Activated CD4-positive, alpha-beta T cell treated with anti-CD3 and anti-CD28 coated beads, Interleukin-2, amount 50 U/mL, for 24 hours (primary cell): ENCODE measurements at places on chromosomes 11 and 22.
A peak's percentile ranks its signal among the peaks of the same experiment; 100 is the strongest.

- no peak for DNase-seq
Observed at GRCh38 chr11:123135863-123136446, 59.1 kb downstream of the CLMP start.

DNA sequence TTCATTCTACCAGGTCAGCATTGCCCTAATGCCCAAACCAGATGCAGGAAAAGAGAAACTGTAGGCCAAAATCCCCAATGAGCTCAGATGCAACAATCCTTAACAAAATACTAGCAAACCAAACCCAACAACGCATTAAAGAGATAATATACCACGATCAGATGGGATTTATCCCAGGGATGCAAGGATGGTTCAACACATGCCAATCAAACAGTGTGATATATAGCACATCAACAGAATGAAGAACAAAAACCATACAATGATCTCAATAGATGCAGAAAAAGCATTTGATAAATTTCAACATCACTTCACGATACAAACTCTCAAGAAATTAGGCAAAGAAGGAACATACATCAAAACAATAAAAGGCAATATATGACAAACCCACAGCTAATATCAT lies 45.0 kb downstream of the IMMP1L start:
- no peak for DNase-seq

DNA sequence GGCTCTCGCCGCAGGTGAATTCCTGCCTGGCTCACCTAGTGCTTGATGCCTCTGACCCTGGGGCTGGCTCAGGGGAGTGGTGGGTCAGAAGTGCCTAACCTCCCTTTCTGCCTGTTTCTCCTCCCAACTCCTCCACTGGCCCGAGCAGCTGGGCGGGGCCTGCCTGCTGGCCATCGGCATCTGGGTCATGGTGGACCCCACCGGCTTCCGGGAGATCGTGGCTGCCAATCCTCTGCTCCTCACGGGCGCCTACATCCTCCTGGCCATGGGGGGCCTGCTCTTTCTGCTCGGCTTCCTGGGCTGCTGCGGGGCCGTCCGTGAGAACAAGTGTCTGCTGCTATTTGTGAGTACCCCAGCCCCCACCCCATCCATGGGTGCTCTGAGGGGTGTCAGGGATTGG lies 41.1 kb downstream of the TP53I11 start:
- DNase-seq = no peak

DNA sequence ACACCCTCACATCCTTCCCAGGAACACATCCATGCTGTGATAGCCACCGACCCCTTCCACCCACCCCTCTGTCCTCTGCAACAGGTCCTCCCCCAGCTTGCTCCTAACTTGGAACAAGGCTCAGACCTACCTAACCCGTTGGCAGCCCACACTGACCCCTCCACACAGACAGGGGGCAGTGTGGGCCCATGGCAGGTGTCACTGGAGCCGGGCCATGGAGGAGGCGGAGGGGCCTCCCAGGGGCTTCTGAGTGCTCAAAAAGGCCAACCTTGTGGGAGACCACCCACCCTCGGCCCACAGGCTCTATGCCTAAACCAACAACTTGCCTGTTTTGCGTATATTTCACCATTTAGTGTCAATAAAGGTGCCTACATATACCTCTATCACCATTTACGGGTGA lies 57.0 kb downstream of the CERK start:
- no peak for DNase-seq

DNA sequence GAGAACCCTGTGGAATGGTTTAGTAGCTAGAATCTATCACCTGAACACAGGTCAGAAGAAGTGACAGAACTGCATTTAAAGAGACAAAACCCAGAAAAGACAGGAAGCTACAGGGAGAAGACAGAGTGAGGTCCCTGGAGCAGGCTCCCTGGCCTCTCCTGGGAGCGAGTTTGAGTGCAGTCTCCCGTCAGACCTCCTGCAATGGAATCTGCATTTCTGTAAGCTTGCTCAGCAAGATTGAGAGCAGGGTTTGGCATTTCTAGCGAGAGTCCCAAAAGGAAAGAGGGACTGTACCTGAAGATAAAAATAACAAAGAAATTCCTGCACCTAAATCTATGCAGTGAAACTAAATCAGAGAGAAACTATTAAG lies 74.2 kb downstream of the MORC2 start:
- no peak for DNase-seq

GRCh38 chr11:502288-503178 lies 4.5 kb downstream of the RNH1 start:
- DNase-seq = no peak

DNA sequence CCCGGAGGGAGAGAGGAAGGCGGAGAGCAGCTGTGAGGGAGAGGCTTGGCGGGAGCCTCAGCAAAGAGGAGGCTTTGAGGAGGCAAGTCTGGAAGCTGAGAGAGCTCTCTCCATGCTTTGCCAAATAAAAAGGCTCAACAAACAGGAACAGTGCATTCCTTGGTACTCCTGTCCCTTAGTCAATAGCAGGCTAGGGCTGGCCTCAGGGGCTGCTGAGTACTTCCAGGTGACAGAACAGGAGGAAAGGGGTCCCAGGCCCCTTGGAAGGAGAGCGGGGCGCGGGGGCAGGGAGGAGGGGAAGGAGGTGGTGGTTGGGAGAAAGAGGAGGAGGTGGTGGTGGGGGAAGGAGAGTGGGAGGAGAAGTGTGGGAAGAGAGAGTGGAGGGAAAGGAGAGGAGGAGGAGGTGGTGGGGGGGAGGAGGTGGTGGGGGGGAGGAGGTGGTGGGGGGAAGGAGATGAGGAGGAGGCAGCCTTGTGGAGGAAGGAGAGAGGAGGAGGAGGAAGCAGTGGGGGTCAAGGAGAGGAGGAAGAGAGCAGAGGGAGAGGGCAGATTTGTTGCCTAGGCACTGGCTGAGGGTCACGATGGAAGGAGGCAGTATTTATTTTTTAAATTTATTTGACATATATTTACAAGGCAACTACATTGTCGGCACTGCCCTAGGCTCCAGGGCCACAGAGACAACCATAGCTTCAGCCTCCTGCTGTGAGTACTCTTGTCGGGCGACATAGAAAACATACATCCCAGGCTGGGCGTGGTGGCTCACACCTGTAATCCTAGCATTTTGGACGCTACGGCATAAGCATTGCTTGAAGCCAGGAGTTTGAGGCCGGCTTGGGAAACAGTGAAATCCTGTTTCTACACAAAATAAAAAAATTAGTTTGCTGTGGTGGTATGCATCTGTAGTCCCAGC lies 74.2 kb upstream of the ZBED5 start:
- DNase-seq = no peak

DNA sequence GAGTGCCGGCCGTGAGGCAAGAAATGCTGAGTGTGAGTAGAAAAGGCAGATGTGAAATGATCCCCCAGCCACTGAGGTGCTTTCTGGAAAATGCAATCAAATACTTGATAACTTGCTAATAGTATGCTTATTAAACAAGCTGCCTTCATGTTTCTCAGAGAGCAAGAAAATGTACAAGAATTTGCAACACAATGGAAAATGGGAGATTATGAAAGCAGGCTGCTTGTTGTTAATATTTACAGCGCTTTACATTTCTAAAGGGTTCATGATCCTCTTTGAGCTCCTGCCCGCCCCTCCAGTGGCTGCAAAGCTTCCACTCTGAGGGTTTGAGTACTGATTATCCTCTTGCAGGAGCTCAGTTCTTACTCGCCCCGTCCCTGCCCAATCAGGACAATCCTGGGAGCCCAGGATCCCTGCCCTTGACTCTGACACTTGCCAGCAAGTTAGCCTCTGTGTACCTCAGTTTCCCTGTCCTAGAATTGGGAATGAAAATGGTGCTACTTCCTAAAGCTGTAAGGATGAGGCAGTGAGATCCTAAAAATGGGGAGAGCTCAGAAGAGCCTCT lies 645.1 kb downstream of the TBC1D22A start:
- DNase-seq = no peak

GRCh38 chr22:22239311-22239939 lies 5.2 kb upstream of the VPREB1 start:
- DNase-seq = no peak

GRCh38 chr11:83522911-83523310 lies 236.7 kb upstream of the CCDC90B start:
- no peak for DNase-seq

- DNase-seq = no peak
Observed at GRCh38 chr11:2732940-2733628, 33.3 kb upstream of the KCNQ1OT1 start.

- DNase-seq = no peak
Observed at GRCh38 chr11:118961591-118961990, 5.5 kb downstream of the UPK2 start.

DNA sequence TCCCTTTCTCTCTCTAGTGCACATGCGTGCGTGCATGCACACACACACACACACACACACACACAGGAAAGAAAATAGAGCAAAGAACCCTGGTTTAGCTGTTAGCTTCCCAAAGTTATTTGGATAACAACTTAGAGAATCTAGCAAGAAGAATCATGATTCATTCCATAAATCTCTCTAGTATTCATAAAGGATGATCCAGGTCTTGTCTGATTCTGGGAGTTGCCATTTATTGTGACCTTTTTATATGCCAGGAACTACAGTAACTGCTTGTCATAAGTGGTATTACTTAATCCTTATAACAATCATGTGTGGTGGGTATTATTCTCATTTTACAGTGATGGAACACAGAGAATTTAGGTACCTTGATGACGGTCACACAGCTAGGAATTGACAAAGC lies 141.5 kb upstream of the MTMR2 start:
- no peak for DNase-seq

- DNase-seq = no peak
Observed at GRCh38 chr11:129434641-129435498, 59.2 kb downstream of the BARX2 start.

- DNase-seq = peak; percentile 35
Observed at GRCh38 chr11:73376803-73377629, 817 bp downstream of the RELT start.

- no peak for DNase-seq
Observed at GRCh38 chr11:4863876-4864275, 14.9 kb upstream of the OR51S1 start.

DNA sequence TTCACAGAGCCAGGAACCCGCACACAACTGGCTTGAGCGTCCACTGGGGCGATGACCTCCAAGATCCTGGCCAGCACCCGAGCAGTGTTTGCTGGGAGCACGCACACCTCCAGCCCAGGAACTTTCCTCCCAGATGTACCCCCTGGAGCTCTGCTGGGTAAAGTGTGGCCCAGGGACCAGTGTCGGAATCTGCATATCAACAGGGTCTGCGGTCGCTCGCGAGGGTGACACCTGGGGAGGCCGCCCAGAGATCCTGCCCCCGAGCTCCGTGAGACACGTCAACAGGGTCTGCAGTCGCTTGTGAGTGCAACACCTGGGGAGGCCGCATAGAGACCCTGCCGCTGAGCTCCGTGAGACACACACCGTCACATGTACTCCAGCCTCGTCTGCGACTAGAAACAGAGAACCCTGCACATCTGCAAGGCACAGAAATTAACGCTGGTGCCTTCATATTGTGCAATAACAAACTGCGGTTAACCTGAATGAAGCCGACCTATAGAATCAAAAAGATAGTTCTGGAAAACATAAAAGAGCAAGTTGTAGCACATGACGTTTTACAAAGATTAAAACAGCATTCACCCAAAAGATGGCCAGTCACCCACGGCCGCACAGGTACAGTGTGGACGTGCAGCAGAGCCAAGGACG lies 172.4 kb downstream of the BRD1 start:
- DNase-seq = no peak

- DNase-seq = no peak
Observed at GRCh38 chr11:130592056-130592455, 143.6 kb downstream of the ADAMTS15 start.

DNA sequence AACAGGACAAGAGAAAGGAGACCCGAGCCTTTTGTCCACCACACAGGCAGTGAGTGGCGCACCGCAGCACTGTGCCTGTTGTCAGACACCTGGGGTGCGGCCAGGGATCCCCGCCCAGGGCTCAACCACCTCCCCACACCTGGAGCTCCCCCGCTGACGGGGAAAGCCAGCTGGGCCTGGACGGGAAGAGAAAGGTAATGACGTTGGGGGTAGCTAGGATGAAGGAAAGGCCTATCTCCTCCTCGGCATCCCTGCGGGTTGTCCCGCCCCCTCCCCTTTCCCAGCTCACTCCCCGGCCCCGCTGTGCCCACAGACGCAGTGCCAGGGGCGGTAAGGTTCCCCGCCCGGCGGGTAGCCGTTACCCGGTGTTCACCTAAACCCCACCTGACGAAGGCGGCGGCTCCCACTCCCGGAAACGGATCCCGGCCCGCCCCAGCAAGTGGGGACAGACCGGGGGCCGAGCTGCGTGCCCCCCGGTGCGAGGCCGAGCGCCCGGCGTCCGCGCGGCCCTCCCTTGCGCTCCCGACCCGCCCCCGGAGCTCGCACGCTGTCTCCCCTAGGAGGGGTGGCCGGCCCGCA lies 495 bp downstream of the HYOU1 start:
- DNase-seq = no peak

DNA sequence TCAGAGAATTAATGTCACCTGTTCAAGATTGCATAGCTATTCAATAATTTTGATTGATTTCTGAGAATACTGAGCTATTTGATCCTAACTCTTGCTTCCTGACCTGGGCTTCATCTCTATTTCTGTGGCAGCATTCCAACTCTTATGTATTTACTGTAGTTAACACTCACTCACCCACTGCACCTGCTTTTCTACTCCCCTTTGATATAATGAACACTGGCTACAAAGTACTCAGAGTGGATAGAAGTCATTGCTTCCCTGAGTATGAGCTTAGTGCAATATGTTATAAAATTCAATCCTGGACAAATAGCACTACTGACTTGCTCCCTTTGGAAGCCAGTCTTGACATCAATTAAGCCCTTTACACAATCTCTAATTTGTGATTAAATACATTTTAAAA lies 117.2 kb downstream of the APIP start:
- no peak for DNase-seq

- DNase-seq = no peak
Observed at GRCh38 chr22:45201678-45202332, 38.1 kb downstream of the NUP50 start.

DNA sequence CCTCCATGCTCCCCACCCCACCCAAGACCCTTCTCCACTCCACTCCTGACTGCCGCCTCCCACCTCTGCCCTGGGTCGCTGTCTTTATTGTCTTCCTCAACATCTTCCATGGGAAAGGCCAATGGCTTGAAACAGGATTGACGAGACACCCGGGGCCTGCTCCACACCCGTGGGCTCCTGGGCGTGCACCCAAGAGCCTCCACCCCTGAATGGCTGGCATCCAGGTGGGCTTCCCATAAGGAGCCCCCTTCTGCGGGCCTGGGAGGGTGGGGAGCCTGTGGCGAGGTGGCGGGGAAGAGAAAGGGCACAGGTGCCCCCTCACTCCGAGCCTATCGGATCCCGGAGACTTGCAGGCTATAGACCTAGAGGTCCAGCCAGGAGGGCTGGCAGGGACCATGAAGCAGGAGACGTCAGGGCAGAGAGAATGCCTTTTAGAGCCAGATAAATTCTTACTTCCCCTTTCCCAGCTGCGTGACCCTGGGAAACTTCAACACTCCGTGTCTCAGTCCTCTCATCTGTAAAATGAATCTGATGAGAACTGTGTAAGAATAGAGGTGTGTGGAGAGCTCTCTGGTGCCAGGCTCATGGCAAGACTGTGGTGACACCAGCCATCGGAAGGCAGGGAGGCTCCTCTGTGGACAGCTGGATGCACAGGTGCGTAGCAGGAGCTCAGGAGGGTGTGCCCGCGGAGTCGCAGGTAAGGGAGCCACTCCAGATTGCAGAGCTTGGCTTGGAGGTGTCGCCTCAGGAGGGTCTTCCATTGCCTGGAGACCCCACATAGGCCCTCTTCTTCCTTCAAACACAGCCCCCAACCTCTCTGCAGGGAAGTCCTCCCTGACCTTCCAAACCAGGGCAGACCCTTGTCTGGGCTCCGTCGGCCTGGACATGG lies 53.9 kb downstream of the SMIM38 start:
- DNase-seq = no peak

- DNase-seq = no peak
Observed at GRCh38 chr11:37108436-37109285, 510.6 kb upstream of the RAG2 start.

GRCh38 chr11:65053827-65054508 lies 4.4 kb downstream of the NAALADL1 start:
- no peak for DNase-seq
